ENCODE measurements at places on chromosomes 16 and 17.

DNA sequence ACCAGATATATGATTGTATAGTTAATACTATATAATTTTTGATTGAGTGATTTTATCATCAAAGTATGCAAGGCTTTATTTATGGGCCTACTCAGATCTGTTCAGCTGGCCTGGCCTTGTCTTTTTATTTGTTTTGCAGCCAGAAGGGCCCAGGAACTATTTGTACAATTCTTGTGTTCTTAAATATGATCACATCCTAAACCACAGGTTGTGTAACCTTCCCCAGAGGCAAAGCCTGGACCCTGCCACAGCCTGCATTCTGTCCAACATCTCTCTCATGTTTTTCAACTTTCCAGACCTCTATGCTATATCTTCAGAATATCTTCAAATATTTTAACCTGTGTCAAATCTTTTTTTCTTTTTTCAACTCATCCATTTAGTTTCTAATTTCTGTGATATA is 410.4 kb upstream of the MON1B start:
- no peak for DNase-seq

DNA sequence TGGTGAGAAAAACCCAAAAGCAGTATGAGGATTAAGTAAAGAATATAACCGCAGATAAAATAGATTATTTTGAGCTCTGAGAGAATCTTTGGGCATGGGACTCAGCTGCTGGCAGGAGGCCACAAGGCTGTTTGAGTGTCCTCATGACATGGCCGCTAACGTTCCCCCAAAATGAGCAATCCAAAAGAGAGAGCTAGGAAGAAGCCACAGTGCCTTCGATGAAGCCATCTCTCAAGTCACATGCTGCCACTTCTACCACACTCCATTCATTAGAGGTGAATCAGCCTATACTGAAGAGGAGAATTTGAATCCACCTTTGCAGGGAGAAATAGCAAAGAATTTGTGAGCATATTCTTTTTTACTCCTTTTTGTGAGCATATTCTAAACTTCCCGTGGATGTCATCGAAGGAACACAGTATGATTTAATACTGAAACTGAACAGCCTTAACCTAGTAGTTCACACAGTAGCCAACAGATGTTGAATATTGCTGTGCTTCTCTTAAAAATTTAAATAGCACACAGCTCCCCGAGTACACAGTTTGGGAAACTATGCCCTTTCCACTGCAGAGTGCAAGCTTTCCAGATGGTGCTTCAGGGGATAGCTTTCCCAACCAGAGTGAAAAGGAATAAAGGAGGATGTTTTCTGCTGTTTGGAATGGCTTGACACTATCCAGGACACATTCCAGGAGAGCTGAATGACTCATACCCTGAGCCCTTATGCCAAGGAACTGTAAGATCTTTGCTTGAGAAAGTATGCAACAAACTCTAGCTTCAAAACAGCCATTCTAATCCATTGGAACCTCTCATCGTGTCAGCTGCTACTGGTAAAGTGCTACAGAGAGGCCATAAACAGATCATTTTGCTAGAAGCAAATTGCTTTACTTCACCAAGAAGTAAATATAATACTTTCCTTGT is 33.9 kb downstream of the ANKFY1 start:
- no peak for DNase-seq

DNA sequence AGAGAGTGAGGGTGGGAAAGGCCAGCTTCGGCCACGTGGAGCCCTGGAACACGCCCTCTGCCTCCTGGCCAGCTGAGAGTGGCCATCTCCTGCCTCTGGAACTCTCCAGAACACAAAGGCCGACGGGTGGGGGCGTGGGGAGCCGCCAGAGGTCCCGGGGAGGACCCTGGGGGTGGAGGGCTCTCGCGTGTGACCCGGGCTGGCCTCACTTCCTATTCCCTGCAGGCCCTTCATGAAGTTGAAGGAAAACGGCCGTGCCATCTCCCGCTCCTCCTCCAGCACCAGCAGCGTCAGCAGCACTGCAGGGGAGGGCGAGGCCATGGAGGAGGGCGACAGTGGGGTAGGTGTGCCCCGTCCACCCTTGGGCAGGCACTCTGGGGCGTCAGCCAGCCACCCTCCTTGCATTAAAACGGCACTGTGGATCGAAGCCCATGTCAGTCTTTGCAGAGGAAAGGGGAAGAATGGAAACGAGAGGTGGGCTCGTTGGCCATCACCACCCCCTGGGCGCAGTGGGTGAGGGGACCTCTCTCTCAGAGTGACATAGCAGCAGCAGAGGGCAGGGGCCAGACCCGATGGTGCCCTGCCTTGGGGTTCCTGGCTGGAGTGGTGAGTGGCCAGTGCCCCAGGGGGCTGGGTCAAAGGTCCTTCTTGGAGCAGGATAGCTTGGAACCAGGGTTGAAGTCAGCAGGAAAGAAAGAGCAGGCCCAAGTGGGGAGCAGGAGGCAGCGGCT is 37.1 kb downstream of the OR1D5 start:
- no peak for DNase-seq

DNA sequence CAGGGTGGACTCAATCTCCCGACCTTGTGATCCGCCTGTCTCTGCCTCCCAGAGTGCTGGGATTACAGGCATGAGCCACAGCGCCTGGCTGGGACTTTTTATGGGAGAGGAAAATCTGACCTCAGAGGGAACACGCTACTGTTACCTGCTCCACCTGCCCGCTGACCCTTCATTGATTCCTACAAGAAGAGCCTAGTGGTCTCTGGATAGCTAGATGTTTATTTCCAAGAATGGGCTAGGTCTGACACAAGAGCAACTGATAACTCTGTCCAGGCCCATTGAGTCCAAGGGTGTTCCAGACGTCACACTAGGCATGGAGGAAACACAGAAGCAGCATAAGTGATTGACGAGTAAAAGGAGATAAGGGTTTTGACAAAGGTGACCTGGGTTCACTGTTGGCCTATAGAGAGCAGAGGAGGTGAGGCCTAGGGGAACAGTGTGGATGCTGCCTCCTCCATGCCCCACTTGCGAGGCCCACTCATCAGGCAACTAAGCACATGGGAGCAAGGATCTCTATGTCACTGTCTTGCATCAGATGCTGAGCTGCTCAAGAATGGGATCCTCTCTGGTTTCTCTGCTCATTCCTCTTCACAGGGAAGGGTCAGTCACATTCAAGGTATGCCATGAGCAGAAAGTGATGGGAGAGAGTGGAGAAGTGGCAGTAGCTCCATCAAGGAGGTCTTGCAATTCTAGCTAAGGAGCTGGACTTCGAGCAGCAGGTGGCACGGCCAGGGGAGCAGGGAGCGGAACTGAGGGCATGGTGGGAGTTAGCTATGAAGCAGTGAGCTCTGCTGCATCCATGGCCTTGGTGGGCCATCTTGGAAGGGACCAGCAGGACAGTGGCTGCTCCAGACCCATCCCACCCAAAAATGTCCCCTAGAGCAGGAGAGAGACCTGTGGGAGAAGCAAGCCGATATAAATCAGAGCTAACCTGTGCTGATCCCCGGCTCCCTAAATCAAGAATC is 145.2 kb downstream of the WSCD1 start:
- DNase-seq, result no peak

DNA sequence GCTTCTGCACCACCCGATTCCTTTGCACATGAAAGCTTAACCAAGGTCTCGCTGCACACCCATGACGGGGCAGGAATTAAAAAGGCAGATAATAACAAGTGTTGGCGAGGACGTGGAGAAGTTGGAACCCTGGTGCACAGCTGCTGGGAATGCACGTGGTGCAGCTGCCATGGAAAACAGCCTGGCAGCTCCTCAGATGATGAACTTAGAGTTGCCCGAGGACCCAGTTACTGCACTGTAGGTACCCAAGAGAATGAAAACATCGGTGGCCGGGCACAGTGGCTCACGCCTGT is 211.6 kb upstream of the CIBAR2 start:
- no peak for DNase-seq

GRCh38 chr16:68470461-68471150 is 22.3 kb upstream of the SMPD3 start:
- DNase-seq, result peak; percentile 54

GRCh38 chr16:75311383-75311938 is 60.0 kb upstream of the BCAR1 start:
- no peak for DNase-seq

- no peak for DNase-seq
These were observed 84.7 kb downstream of the LMF1 start for GRCh38 chr16:886084-886543.

DNA sequence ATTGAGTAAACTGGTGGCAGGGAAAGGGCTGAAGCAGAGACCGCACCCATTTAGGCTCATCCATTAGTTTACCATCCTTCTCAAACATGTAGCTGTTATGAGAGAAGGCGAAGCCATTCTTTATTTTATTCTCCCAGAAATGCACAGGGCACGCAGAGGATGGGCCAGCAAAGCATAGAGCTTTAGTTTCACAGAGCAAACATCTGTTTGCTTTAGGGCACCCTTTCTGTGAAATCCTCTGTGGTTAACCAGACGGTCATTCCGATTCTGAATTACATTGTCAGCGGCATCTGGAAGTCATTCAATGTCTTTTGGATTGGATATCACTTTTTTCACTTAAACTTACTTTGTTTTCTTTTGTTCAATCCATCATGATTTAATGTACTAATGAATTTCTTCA is 96.0 kb downstream of the TOX3 start:
- DNase-seq, result no peak

GRCh38 chr17:62666061-62666800 is 38.8 kb downstream of the MRC2 start:
- no peak for DNase-seq

DNA sequence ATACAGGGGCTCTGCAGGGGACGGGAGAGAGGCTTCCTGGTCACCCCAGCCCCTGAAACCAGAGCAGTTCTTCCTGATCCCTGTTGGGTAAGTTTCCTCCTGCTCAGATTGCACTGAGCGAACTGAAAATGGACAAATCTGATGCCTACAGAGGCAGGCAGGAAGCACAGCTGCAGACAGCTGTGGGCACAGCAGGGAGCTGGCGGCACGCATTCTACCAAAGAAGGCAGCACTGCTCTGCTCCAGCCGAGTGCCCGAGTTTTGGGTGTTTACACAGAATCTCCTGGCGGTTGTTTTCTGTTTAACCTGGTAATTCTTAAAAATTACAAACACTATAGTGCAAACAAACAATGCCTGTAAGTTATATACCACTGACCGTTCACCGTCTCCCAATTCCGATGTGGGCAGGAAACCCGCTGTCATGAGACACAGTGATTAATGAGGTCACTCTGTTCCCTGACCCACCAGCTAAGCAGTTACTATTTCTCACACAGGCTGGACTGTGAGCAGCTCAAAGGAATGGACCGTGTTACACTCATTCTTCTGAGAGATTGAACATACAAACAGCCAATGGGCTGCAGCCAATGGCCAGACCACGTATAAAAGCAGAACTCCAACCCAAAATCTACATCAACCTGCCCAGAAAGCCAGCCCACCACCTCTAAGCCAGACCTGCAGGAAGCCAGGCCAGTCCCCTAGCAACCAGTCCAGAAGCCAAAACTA is 25.5 kb downstream of the NSMCE1 start:
- no peak for DNase-seq

GRCh38 chr16:88437367-88437964 is 15.6 kb upstream of the ZFPM1 start:
- DNase-seq, result no peak

DNA sequence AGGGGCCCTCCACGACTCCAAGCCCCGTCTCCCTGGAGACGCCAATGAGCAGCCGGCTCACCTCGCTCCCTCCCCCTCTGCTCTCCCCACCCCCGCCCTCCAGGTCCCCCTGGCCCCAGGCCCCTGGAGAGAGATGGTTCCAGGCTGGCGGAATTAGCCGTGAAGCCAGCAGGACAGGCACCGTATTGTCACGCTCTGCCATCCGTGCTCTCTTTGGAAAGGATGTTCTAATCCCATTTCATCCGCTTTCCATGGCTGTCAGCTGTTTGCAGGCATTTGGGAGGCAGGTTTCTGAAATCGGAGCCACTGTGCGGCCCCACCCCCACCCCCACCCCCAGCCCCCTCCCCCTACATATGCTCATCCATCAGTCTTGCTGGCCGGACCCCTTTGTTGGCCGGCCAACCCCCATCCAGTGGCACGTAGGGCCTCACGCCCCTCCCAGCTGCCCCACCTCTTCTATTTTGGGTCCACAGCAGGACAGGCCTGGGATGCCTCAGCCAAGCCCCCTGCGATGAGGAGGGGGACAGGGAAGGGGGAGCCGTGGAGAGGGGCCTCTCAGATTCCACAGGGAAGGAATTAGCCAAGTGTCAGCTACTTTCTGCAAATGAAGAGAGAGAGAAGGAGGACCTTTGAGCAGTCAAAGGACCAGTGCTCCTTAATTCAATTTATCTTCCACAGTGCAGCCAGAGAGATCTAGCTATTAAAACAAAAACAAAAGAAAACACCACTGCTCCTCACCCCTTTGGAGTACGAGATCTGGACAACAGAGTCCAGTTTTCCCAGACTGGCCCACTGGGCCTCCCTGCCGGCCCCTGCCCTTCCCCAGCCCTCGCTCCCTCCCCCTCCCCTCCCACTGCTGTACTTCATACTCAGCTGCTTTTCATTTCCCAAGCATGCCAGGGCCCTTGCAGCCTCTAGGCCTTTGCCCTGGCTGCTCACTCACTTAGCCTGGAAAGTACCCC is 30.7 kb downstream of the SDK2 start:
- DNase-seq, result no peak

GRCh38 chr16:52384378-52384777 is 162.6 kb downstream of the TOX3 start:
- no peak for DNase-seq

DNA sequence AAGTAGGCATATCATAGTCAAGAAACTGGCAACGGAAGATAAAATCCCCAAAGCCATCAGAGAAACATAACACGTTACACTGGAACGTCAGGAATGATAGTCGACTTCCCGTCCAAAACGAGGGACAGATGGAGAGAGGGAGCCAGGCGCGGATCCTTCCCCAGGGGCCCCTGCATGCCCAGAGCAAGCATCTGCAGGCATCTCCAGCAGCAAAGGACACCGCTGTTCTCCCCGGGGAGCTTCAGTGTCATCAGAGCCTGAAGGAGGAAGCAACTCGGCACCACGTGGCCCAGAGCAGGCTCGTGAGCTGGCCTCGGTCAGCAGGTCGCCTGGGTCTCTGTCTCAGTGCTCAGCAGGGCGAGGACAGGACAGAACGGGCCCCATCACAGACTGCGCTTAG is 50.1 kb downstream of the LMF1 start:
- DNase-seq, result peak; percentile 59

DNA sequence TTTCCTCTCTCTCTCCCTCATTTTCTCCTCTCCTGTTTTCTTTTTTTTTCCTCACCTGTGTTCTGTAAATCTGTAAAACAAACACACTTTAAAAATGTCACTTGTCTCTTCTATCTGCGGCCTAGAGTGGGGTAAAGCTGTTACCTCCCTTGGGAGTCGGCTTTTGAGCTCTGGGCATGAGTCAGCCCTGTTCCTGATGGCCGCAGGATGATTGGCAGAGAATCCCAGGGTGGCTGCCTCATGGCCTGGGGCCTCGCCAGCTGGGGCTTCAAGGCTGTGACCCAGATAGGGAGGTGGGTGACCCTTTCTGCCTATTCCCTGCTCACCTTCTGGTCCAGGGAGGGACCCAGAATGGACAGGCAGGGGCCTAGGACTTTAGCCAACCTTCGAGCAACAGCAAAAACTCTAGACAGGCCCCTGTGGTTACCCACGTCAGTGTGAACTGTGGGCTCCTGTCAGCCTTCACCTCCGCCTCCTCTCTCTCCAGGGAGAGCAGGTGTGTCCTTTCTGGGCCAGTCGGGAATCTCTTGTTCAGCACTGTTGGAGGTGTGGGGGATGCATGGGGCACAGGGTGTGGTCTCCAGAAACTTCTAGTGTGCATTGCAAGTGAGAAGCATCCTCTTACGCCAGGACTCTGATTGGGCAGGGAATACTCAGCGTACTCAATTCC is 87.4 kb downstream of the RAP1GAP2 start:
- no peak for DNase-seq

GRCh38 chr17:5050278-5050677 is 15.1 kb upstream of the SLC52A1 start:
- no peak for DNase-seq
